HFF-Myc (cell line): ENCODE measurements at places on chromosomes 6 and 20.

DNA sequence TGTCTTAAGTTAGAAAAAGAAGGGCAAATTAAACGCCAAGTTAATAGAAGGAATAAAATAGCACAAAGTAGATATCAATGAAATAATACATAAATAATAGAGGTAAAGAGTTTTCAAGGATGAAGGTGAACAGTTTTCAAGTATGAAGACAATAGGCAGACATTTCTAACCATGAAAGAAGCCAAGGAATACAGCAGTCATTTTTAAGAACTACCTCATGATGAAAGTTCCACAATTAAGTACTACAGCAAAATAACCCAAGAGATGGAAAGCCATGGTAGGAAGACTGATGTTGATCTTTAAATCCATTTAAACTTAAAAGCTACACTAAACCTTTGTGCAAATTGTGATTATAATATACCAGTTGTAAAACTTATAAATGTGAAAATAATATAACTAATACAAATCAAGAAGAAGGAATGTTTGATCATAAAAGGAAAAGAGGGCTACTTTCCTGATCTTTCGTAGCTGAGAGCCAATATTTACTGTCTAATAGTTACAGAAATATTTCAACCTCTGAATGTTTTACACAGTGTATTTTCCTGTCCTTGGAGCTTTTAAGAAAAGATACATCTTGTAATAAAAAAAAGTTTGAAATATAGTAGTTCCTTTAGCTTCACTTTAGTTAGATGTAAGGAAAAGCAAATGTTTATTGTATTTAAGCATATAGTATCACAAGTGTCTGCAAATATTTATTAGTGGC lies 143.1 kb downstream of the STXBP5 start:
- DNase-seq, result no peak

GRCh38 chr20:54654450-54654849 lies 179.1 kb downstream of the DOK5 start:
- DNase-seq, result no peak

DNA sequence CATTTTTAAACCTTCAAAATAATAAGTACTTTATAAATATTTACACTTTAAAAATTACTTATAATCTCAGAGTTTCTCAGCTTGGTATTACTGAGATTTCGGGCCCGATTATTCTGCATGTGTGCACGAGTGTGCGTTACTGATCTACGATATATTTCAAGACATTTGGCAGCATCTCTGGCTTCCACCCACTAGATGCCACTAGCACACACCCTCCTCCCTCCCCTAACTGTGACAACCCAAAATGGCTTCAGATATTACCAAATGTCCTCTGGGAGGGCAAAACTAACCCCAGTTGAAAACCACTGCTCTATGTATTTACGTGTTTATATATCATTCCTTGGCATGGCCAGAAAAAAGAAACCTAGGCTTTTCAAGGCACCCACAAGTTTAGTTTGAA lies 95.9 kb downstream of the FYN start:
- no peak for DNase-seq

- DNase-seq, result no peak
Measured at GRCh38 chr20:53599044-53599362, 5.4 kb upstream of the ZNF217 start.

DNA sequence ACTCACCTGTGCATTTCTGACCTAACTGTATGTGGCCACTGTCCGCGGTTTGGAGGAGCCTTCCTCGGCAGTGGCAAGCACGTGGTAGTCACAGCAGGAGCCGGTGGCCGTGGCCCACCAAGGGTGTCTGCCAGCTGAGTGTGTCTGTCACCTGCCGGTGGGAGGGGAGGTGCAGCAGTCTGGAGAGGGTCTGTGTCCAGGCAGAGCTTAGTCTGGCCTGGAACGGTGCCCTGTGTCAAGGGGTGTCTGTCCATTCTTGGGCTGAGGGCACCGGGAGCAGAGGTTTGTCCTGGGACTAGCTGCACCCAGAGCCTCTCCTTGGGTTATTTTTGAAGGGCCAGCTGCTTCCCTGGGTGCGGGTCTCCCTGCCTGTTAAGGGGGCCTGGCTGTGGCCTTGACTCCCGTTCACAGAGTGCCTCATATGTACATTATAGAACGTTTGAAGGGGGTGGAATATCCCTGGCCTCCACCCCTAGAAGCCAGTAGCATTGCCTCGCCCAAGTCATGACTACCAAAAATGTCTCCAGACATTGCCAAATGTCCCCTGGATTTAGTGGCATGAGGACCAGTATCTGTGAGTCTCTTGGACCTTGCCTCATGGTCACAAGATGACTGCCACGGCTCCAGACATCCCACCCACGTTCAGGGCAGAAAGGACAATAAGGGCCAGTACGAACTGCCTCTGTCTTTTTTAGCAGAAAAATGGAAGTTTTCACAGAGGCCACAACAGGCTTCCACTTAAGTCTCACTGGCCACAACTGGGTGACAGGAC lies 5.2 kb downstream of the RBM38 start:
- no peak for DNase-seq

DNA sequence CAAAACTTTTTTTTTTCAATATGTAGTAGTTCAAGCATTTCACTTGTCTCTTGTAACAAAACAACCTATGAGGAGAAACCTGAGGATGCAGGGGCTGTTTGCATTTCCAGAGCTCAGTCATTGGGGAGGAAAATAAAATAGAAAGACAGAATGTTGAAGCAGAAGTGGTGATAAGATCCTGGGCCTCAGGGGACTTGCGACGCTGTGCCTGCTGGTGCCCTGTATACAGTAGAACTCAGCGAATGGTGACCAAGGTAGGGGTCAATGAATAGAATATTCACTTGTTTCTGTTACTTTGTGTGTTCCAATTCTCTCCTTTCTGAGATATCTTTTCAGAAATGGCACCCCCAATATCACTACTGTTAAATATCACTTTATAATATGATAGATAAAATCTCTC lies 271.6 kb downstream of the FARS2 start:
- no peak for DNase-seq

DNA sequence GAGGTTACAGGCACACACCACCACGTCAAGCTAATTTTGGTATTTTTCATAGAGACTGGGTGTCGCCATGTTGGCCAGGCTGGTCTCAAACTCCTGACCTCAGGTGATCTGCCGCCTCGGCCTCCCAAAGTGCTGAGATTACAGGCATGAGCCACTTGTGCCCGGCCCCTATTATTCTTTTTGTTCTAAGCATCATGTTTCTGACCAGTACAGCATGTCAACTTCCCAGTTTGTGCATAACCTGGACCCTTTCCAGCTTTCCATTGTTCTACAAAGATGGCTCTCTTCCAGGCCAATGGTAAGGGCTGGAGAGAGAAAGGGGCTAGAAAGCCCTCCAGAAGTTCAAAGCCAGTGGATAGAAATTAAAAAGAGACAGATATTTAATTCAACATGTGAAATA lies 91.3 kb upstream of the TNFAIP3 start:
- no peak for DNase-seq

DNA sequence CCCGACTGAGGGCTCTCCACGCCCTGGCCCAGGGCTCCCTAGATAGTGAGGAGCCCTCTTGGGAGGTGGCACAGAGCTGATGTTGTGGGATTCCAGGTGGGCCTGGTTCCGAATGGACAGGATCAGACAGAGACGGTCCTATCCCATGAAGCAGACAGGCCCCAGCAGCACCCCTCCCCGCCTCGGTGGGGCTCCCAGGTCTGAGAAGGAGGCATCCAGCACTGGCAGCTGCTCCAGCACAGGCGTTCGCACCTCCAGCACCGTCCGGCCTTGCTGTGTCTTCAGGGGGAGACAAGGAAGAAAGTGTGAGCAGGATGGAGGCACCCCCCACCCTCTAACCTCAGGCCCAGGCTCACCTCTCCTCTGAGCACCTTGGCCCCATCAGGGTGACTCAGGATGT lies 28.7 kb downstream of the COL11A2 start:
- no peak for DNase-seq

DNA sequence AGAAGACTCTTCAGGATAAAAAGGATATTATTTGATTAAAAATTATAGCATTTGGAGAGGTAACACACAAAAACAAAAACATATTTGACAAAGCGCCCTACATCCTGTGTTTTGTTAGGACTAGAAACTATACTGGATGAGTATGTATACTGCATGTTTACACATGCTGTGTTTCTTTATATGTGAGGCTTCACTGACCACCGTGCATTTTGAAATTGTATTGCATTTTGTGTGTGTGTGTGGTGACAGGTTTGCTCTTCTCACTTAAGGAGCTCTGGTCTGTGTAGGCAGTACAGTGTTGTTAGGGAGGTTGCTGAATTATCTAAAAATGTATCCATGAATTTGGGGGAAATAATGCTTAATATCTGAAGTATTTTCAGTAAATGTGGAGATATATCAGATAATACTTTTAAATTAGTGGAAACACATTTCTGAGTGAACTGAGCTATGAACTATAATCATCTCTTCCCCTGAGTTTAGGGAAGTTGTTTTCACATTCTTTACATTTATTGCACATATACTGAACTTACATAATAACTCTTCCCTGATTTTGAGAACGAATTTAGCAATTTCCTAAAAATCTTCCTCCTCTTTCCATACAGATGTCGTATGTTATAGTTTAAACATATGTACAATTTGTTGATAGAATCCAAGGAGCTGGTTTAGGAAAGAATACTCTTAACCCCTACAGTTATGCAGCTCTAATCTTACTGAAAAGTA lies 43.3 kb downstream of the TMEM170B start:
- DNase-seq, result no peak

GRCh38 chr6:45212976-45213375 lies 115.2 kb upstream of the RUNX2 start:
- DNase-seq, result no peak

DNA sequence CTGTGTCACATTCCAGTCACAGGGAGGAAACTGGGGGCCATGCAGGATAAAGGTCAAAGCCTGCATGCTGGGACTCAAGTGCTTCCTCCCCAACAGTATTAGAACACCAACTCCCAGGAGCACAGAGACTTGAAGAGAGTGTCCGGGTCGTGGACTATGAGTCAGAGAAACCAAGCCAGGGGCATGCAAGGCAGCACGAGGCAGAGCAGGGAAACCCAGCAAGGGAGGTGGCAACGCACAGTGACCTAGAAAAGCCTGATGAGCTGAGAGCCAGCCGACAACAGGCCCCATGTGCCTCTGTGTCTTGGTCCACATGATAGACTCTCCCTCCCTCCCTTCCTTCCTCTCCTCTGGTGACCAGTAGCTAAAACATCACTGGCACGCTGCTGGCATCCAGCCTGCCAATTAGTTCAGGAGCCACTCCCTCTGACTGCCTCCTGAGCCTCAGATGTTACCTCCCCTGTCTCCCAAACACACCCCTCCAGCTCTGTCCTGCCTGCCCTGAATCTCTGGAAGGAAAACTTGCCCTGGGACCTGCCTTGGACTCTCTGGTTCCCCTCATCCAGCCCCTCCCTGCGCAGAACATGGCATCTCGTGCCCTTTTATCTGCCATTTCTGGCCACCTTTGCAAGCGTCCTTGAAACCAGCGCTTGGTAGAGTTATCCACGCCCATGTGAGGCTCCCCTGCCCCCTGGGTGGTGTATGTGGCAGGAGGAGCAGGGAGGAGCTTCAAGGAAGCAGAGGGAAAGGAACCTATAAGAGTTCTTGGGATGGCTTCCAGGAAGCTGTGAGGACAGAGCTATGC lies 16.2 kb upstream of the RNF39 start:
- peak; percentile 24 for DNase-seq

- DNase-seq, result no peak
Measured at GRCh38 chr6:124203101-124203811, 399.6 kb downstream of the NKAIN2 start.

GRCh38 chr20:5687884-5688283 lies 62.3 kb upstream of the SHLD1 start:
- DNase-seq, result no peak

DNA sequence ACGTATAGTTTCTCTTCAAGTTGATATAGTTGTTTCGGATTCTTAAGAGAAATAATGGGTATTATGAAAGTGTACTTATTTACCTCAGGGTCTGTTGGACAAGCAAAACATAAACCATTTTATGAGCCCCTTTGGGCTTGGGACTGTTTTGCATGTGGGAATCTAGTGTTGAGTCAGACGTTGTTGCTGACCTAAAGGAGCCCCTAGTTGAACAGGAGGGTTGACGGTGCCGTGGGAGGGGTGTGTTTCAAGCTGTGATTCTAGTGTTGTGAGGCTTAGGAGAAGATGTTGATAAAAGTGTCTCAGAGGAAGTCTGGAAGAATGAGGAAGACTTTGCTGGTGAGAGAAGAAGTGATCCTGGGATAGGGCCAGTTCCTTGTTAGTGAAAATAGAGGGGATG lies 140.0 kb downstream of the ARID1B start:
- no peak for DNase-seq

DNA sequence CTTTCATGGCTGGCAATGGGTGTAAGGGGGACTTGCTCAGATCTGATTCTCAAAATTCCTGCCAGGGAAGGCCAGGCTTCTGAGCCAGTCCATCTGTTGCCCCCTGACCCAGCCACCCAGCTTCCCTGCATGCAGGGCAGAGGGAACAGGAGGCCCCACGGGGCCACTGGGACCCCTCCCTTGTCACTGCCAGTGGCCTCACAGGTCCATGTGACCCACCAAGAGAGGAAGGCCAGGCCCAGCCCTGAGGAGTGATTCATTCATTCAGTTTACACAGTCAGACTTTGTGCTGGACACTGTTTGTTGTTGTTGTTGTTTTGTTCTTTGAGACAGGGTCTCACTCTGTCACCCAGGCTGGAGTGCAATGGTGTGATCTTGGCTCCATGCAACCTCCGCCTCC lies 39.5 kb downstream of the UBE2V1 start:
- no peak for DNase-seq

GRCh38 chr6:151948002-151948743 lies 140.7 kb downstream of the ESR1 start:
- no peak for DNase-seq

GRCh38 chr20:15836634-15837033 lies 736.6 kb downstream of the KIF16B start:
- DNase-seq, result no peak

DNA sequence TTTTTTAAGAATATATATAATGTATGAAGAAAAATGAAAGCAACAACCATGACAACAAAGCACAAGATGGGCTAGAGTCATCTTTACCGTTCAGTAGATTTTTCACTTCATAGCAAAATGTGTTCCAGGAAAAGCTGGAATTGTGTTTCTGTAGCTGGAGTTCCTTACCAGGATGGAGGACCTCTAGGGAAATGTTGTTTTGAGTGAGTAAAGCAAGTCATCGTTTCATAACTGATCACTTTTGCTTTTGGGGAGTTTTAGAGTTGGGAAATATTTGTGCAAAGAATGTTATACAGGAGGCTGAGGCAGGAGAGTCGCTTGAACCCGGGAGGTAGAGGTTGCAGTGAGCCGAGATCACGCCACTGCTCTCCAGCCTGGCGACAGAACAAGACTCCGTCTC lies 151.6 kb downstream of the SASH1 start:
- no peak for DNase-seq
